Stimulated activated CD4-positive, alpha-beta T cell treated with anti-CD3 and anti-CD28 coated beads, TNF-alpha, amount 100 ng/mL, for 24 hours (primary cell): ENCODE measurements at places on chromosomes 16 and 17.

DNA sequence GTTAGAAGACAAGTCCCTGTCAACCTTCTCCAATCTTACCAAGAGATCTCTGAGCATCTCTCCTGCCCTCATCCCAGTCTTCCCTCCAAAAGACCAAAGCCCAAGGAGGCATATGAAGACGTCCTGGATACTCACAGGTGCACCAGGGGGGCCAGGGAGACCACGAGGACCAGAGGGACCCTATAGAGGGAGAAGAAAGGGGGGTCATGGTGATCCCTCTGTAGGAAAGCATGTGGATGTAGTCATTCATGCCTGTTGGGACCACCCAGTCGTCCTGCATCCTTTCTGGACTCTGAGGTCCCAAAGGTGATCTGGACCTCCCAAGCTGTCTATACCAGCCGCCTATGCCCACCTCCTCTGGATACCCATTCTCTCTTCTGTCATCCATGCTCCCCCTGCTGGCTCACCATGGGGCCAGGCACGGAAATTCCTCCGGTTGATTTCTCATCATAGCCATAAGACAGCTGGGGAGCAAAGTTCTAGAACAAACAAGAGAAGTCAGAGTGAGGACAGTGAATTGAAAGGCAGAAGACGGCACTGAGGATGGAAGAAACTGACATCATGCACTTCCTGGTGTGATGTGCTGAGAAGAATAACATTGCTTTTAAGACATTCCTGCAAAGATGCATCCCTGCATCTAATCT lies 3.3 kb downstream of the COL1A1 start:
- DNase-seq, result no peak

DNA sequence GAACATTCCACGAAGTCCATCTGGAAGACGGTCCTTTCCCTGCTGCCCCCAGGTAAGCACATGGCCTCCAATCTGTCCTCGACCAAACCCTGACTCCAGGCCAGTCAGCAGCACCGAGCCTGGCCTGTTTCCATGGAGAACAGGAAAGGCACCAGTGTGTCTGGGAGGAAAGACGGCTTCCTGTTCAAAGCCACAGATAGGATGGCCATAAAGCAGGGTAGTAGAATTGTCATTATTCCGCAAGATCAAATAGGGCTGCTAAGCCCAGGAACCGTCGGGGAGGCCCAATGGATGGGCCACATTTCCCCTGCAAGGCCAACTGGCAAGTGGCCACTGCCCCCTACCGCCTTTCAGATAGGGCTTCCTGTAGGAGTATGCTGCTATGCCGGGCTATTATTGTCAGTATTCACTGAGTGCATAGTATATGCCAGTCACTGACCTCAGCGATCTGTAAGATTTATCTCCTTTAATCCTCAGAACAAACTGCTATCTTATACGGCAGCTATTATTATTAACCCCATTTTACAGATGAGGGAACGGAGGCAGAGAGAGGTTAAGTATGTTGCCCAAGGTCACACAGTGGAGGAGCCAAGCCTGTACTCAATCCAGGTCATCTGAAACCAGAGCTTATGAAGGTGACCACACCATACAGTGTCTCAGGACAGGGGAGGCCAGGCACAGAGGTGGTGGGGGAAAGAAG lies 23.0 kb upstream of the PLCG2 start:
- no peak for DNase-seq

- DNase-seq, result no peak
Observed at GRCh38 chr17:67013891-67014290, 30.5 kb upstream of the CACNG1 start.

- no peak for DNase-seq
Observed at GRCh38 chr16:19517424-19518089, 4.3 kb downstream of the GDE1 start.

GRCh38 chr17:29145289-29146073 lies 34.7 kb downstream of the MYO18A start:
- no peak for DNase-seq

DNA sequence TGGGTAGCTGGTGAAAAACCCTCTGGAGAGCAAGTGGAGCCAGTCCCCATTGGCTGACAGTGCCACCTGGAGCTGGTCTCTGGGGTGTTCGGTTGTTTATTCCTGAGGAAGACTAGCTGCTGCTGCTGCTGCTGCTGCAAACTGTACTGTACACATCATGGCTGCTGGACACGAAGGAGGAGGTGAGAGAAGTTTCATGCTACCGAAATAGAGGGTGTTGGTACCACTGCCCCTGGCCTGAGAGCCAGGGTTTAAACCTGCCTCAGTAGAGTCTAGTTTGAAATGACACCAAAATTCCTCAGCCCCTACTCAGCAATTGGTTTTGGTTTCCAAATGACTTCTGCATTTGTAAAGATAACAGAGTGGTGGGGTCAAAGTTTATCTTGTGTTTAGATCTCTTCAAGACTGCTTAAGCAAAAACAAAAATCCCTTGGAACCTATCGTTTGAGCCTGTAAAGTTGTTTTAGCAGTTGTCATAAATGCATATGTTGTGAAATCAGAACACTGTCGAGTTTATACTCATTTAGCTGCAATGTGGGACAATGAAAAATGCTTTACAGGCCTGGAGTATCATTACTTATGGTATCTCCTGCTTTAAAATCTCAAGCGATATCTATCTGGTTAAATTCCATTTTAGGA lies 40.8 kb downstream of the CYB5B start:
- DNase-seq, result no peak

DNA sequence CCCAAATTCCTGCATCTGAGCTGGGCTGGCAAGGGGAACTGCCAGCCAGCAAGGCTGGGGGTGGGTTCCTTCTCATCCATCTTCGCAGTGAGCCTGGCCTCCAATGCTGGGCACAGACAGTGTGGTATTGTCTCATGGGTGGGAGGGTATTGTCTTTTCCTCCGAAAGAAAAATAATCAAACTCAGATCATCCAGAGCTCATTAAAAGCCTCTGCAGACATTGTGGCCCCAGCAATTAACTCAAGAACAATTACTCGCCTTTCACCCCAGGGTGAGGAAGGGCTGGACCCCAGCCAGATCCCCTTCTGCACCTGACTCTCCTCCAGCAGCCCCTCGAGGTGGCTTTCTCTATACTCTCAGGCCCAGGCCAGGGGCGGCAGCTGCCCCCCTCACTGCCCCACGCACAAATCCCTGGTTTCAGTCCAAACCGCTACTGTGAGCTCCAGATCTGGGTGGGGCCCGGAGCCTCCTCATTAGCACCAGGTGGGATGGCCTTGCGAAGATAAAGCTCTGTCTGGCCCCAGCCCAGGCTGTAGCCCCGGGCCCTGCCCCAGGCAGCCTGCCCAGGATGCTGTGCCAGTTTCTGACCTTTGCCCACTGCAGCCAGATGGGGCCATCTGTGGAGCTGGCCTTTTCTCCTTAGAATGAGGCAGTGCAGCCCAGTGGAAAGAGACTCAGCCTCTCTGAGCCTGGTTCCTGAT lies 2.3 kb upstream of the KRT15 start:
- DNase-seq, result no peak

DNA sequence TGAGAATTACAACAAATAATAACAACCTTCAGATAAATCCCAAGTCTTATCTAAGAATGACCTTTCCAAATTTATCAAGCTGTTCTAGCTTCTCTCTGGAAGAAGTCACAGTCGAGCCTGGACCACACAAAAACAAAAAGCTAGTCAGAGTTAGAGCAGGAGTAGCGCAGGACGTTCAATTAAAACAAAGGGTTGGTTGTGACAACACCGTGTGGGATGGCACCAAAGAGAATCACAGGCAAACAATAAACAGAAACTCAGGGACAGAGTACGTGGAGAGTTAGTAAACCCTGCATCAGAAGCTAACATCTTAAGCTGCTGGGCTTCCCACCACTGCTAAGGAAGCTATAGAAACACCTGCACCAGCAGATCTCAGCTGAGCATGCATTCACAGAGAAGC lies 23.8 kb downstream of the ARHGAP17 start:
- no peak for DNase-seq

DNA sequence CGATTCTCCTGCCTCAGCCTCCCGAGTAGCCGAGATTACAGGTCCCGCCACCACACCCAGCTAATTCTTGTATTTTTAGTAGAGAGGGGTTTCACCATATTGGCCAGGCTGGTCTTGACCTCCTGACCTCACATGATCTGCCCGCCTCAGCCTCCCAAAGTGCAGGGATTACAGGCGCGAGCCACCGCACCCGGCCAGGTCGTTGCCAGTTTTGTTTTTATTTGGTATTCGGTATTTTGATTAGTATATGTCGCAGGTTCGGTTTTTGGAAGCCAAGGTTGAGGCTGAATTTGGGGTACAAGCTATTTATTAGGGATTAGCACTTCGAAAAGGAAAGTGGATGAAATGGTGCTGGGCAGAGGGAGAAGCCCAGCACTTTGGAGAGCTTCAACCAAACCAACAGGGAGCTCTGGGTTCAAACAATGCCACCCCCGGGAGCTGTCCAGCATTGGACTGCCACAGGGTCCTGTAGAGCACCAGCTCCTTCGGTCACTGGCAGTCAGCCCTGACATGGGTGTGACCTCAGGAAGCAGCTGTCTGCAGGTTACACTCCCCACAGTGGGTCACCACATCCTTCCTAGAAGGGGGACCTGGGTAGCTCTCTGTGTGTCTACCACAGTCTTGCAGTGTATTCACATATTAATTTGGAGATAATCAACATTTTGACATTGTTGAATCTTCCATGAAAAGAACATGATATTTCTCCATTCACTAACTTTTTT lies 1.5 kb upstream of the CLEC10A start:
- DNase-seq, result no peak

- no peak for DNase-seq
Observed at GRCh38 chr16:58333985-58334384, 39.2 kb upstream of the PRSS54 start.

DNA sequence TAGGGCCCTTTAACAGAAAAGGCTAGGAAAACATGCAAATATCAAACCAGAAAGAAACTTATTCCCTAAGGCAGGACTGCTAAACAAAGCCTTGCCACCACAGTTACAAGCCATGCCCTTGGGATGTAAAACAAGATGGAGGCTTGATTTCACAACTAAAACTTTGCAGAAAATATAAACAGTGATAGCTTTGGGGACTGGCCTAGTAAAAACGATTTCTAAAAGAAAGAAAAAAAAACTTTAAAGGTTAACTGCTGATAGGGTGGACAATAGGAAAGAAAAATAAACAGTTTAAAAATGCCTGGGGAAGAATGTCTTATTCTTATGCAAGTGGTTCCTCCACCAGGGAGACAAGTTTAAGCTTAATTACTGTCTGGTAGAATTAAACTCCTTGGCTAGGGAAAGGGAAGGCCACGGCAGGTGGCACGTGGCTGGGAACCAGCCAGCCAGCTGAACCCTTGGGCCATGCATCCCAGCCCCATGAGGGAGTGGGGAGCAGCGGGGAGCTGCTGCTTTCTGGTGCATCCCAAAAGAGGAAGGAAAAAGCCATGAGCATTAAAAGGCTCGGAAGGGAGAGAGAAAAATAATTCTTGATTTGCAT lies 10.7 kb upstream of the TMC5 start:
- no peak for DNase-seq

DNA sequence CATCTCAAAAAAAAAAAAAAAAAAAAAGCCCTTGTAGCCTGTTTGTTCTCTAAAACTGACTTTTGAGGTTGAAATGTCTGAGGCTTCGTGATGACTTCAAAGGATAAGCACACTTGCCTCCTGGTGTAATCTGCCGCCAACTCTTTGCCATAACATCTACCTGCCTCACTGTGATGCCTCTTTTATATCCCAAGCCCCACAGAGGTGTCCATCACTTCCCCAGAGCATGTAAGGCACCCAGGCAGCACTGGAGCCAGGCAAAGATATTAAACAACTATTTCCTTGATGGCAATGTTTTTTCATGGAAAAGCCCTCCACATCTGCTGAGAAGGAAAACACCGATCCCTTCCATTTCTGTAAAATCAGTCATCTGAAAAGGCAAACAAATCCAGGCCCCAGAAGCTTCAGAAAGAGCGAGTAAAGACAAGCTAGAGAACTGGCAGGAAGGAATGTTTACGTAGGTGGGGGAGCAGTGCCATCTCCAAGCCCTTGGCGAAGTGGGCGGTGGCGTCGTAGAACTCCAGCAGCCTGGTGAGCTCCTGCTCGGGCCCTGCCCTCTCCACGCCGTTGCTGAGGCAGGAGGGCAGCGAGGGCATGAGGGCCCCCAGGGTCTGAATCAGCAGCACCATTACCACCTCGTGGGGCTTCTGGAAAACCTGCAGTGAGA lies 28.6 kb downstream of the COG7 start:
- no peak for DNase-seq

GRCh38 chr17:77245162-77245926 lies 104.6 kb downstream of the SEC14L1 start:
- DNase-seq, result no peak

DNA sequence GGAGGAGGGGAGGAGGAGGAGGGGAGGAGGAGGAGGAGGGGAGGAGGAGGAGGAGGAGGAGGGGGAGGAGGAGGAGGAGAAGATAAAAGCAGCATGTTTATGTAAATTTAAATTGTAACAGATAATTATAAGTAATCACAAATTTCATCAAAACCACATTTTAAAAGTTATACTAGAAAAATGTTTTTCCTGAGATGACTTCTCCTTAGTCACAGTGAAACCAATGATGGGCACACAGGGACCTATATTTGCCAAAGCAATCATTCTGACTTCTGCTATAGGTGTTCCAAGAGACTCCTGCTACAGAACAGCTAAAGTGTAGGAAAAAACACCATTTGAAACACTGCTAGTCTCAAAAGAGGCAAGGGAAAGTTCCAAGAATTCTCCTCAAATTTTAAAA lies 66.4 kb downstream of the CEP95 start:
- DNase-seq, result no peak
